ENCODE measurements at places on chromosomes 1 and 21.

GRCh38 chr21:45430521-45431501 lies 25.8 kb downstream of the COL18A1 start:
- no peak for DNase-seq

GRCh38 chr1:91578320-91579109 lies 77.9 kb downstream of the CDC7 start:
- DNase-seq, result no peak

DNA sequence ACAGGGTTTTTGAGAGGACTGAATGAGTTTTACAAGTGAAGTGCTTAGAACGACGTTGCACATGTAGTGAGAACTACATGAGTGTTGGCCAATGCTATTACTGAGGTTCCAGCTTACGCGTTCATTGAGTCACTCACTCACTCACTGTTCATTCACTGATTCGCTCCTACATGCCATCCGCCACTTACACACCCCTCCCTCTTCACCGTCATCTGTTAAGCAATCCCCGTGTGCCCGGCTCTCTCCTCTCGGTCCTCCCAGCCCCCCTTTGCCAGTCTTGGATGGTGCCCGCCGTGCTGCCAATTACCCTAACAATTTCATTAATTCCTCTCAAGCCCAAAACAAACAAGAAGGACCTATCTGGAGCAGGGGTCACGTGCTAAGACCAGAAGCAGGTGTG lies 27.3 kb upstream of the EPHA2 start:
- DNase-seq, result no peak

DNA sequence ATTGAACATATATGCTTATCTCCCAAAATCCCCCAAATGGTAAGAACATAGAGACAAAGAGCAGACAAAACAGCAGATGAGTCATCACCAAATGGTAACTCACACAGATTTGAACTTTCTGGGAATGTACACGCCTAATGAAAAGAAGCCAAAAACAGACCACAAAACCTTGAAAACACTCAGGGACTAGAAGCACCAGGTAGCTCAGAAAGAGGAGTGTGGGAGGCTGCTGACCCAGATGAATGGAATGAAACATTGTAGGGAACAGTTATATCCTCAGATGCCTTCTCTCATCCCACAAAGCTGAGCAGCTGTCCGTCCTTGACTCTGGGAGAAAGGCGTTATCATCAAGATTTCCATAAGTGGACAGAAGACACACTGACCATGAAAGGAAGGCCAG lies 307.0 kb upstream of the USP25 start:
- no peak for DNase-seq

DNA sequence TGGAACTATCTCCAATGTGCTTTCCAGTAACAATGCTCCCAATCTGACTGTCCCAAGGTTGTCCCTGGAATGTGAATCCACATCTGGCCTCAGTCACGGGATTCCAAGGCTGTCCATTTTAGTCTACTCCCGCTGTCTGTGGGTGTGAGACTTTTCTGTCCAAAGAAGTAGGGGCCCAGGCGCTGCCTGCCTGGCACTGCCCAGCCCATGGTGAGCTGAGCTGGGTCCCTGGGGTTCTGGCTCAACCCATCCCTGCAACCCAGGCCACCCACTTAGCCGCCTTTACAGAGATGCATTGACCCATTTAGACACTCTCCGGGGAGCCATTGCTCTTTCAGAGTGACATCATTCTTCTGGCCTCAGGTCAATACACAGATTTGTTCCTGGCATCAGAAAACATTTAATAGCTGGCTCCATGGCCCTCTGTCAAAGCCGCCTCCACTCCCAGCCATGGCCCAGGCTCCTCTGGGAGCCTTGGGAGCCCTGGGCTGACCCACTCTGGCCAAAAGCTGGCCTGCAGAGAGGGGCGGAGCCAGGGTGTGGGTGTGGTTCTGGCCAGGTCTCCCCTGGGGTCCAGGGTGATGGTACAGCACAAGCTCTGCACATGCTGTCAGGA lies 47.2 kb upstream of the PAX7 start:
- no peak for DNase-seq

DNA sequence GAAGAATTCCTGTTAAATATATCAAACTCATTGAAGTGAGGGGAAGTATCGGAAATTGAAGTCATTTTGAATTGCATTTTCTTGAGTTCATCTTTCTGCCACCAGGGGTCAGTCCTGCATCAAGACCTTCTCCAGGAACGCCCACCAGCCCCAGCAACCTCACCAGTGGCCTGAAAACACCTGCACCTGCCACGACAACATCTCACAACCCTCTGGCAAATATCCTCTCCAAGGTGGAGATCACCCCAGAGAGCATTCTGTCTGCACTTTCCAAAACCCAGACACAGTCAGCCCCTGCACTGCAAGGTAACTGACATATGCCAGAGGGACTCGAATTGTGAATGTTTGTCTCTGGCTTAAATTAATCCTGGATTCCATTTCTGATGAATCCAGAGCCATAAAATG lies 22.8 kb upstream of the TARS2 start:
- peak; percentile 60 for DNase-seq

DNA sequence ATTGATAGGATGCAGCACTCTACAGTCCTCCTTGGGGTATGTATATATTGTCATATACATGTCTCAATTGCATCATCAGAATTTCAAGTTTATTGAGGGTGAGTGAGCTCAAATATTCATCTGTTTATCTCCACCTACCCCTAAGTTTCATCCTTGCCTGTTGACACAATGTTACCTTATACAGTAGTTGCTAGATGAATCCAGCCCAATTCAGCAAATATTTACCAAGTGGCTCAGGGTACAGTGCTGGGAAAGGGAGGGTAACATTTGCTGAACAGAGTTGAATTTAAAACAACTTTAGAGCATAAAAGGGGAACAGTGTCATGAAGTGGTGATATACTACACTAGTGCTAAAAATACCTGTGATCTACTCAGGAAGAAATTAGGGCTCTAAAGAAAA lies 14.4 kb downstream of the ELAVL4 start:
- DNase-seq, result no peak

DNA sequence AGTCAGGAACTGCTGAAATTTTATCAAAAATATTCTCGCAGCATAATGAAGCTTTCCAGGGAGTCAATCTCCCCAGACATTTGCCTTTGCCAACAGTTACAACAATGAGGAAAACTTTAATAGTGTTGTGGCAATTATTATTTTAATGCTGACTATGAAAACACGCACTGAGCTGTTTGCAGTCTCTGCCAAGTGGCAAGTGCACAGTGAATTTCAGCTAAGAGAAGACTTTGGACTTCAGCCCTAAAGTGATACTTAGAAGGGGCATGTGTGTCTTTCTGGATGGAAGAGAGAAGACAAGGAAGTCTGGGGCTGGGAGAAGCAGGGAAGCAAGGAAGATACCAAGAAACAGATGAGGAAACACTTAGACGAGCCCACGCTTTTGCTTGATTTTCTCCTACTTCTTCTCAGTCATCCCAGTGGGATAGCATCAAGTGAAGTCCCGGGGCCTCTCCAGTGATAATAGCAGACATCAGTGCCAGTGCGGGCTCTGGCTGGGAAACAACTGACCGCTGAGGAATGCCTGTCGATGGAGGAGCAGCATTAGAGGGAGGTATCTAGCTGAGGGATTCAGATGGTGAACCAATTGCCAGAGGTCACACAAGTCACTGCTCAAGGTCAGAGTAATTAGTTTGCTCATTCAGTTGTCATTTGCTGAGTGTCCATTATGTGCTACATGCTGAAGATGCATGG lies 196.3 kb downstream of the TTLL7 start:
- no peak for DNase-seq

DNA sequence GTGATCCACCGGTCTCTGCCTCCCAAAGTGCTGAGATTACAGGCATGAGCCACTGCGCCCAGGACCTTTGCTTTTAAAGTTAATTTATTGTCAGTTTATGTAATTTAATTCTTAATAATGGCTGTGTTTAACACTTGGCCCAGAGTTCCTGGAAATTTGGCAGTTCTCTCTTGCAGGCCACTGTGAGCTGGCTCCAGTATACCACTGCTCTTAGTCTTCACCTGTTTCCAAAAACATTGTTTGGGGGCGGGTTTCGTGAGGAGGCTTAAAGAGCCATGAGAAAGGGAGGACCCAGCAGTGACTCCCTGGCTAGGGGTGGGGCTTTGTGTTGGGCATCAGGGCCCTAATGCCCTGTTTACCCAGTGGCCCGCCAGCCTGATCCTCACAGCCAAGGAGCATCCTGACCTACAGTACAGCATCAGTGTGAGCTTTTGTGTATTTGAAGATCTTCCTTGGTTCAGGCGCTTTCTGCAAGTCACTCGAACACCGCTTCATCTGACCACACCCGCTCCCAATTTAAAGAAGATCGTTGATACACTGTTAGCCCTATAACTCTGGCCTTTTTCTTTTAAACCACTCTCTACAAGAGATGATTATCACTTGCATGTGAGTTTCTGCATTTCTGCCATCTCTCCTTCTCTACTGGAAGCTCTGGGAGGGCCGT lies 12.0 kb upstream of the BGLAP start:
- DNase-seq, result no peak

DNA sequence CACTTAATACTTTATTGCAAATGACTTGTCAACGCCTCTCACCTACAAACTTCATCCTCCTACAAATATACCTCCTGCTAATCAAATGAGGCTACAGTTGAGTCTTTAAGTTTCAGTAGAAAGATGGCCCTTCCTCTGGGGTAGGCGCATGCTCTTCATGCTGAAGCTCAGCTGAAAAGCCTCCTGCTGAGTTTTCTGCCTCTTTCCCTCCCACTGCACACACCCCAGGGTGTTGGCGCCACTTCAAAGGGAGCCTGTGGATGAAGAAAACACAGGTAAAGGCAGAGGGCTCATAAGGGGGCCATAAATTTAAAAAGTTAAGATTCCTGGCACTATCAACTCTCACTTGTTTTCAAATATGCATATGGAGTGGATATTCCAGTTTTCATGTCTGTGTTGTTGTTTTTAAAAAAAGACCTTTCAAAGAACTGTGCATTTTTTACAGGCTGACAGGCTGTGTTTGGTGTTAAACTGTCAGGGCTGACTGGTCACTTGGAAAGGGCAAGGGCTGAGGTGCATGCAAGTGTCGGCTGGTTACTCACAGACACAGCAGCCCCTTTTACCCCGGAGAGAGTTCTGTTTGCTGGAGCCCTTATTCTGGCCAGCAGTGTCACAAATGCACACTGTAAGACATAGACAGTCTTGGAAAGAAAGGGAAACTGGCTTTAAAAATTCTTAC lies 42.9 kb upstream of the LGALS8 start:
- DNase-seq, result no peak

GRCh38 chr1:17442841-17443240 lies 3.4 kb upstream of the RCC2 start:
- DNase-seq, result no peak

GRCh38 chr1:82160036-82160435 lies 359.3 kb downstream of the ADGRL2 start:
- no peak for DNase-seq

DNA sequence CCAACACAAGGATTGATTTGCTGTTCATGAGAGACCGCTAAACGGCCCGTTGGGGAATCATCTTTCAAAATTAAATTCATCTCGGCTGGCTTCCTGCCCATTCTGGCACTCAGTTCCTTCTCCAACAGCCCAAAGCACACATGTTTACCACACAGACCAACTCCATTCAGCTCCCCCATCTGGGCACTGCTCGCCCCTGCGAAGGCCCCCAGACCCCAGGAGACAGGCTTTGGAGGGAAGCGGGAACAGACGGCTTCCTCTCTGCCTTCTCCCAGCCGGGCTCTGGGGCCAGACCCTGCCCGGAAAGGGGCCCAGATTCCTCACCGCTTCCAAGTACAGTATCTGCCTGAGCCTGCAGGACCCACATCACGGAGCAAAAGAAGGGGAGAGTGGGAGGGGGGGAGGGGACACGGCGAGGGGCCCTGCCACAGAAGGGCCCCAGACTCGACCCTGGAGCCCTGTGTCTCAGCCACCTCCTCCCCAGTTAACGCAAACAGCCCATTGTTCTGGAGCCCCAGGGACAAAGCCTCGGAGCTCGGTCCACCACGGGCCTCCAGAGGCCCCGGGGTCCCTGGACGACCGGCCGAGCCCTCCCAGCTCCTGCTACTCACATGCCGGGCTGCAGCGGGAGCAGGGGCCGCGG lies 660 bp downstream of the MEGF6 start:
- DNase-seq, result no peak

- DNase-seq, result no peak
Measured at GRCh38 chr1:119713039-119713748, 1.5 kb downstream of the PHGDH start.

GRCh38 chr1:177209357-177209756 lies 38.6 kb downstream of the BRINP2 start:
- no peak for DNase-seq

DNA sequence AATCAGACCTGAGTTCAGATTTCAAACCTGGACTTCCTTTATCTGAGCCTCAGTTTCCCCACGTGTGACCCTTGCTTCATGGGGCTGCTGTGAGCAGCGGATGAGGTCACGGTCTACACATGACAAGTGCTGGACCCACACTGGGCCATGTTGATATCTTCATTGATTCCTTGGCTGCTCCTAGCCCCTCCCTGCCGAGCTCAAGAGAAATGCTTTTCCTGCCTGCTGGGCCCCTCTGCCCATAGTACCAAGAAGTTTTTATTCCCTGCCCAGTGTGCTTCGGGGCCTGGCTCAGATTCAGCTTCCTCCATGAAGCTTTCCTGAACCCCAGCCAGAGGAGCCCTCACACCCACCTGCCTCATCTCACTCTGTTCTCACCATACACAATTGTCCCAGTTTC lies 181.6 kb downstream of the PTPRU start:
- DNase-seq, result no peak

DNA sequence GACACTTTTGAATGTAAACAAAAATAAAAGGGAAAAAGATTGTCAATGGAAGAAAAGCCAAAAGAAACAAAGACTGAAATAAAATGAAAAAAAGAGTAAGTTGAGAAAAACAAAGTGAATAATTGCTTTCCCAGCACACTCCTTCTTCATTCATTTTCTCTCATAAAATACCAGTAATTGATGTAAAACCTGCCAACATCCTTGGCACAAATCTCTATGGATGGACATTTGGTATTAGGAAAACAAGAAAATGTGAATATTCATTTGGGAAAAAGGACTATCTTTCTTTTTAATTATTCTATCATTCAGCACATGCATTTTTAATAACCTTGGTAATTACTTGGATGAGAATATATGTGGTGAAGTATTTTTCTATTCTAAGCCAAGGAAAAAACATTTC lies 204.4 kb upstream of the TNR start:
- DNase-seq, result no peak
